ENCODE measurements at places on chromosomes 13 and 19.

DNA sequence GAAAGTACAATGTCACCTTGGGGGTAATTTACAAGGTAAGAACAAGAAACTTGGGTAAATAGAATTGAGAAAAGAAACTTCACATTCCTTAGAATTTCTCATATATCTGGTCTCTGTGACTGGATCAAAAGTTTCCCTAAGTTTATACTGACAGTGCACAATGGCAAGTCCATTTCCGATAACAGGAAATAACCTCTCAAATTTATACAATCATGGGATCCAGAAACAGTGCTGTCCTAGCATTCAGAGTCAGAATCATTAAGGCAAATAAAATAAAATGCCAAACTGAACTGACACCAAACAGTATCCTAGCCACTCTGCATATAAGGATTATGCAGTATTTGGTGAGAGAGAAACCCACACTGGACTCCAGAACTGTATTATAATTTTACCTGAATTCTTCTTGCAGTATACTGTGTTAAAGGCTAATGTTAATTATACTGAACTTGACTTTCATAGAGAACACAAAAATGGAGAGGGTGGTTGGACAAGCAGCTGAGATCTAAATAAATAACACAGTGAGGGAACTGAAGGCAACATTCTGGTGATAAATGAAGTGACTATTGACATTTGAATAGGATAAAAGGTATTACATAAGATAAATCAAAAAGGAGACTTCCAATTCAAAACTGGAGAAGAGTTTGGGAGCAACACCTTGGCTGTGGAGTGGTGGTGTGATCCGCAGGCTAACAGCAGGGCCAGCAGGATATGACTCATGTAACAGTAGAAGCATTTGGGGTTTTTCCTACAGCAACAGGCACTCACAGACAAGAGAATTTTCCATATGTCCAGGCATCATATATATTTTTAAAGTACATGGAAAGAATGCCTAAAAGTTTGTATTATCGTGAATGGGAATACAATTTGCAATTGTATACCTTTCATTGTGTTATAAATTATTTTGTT lies 932.5 kb upstream of the MIR17HG start:
- DNase-seq, result no peak

GRCh38 chr13:35566340-35566739 lies 89.9 kb upstream of the MAB21L1 start:
- no peak for DNase-seq

- DNase-seq, result no peak
Measured at GRCh38 chr13:47678201-47678968, 322.7 kb downstream of the SUCLA2 start.

DNA sequence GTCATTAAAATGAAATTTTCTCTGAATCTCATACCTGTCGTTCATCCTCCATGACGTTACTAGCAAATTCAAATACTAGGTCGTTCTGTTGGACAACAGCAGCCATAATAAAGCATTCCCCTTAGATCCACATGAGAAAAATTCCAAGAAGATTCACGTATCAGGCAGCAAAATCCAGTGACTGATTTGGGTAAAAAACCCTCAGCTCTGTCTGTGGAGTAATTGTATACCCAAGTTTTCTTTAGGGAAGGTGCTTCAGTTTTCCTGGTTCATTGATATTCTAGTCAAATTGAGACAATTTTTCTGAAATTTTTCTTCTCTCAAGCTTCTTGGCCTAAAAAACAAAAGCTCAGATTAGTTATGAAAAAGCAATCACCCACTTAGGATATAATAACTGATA lies 37.2 kb downstream of the ELF1 start:
- no peak for DNase-seq

GRCh38 chr13:41811588-41812021 lies 149.3 kb downstream of the VWA8 start:
- no peak for DNase-seq

DNA sequence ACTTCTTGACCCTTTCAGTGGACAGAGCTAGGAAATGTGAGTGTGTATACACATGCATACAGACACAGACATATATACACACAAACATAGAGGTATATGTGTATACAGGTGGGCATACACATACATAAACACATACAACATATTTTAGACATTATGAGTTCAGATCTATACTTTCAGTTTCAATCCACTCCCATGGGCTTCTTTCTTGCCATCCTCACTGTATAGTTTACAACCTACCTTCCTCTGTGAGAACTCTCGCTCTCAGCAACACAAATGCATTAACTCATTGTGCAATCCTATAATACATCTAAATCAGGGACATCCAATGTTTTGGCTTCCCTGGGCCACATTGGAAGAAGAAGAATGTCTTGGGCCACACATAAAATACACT lies 21.2 kb upstream of the SCEL start:
- no peak for DNase-seq

DNA sequence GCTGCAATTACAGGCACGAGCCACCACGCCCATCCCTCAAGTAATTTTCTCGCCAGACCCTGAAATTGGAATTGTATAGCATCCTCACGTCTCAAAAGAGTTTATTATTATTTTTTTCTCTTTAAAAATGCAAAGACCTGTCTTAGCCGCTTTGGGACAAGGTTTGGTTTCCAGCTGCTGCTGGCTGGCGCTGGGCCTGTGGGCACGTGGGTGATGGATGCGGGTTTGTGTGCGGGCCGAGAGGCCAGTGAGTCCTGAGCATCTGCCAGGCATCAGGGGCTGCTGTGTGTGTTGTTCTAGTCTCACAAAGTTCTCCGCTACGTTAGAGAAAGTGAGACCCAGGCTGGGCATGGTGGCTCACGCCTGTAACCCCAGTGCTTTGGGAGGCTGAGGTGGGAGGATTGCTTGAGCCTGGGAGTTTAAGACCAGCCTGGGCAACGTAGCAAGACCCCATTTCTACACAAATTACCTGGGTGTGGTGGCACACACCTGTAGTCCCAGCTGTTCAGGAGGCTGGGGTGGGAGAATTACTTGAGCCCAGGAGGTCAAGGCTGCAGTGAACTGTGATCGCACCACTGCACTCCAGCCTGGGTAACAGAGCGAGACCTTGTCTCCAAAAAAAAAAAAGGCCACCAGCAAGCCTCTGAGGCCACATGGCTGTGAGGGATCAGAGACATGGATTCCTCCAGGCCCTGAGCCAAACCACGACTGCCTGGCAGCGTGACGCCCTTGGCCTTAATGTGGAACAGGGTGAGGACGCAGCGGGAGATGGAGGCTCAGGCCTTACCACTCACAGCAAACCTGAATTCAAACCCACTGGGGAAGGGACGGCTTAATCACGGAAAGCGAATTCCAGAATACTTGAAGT lies 4.7 kb upstream of the TMPRSS9 start:
- DNase-seq, result no peak

- DNase-seq, result no peak
Measured at GRCh38 chr19:42198676-42199439, 18.6 kb downstream of the DEDD2 start.

DNA sequence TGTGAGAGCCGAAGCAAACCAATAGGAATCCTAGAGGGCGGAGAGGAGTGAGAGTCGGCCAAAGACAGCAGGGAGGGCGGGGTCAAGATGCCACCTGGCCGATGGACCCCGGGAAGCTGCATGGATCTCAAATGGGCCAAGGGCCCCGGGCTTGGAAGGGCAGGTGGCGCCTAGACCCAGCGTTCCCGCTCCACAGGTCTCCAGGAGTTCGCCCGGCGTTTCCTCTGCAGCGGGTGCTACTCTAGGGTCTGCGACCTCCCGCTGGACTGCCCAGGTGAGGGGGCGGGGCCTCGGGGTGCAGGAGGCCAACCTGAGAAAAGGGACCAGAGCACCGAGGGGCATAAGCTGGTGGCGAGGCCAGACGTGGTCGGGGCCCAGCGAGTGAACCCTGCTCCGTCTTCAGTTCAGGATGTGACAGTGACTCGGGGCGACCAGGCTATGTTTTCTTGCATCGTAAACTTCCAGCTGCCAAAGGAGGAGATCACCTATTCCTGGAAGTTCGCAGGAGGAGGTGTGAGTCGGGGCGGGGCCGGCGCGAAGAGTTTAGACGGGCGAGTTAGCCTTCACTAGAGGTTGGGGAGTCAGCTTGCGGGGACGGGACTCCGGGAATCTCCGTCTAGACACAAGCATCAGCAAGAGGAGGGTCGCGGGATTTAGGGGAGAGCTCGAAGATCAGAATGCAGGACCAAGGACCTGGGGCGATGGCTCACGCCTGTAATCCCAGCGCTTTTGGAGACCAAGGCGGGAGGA lies 9.9 kb downstream of the SPACA6 start:
- DNase-seq, result peak; percentile 70

GRCh38 chr19:44959691-44960090 lies 4.5 kb downstream of the CLPTM1 start:
- no peak for DNase-seq

GRCh38 chr19:16033136-16033530 lies 43.2 kb upstream of the TPM4 start:
- no peak for DNase-seq

DNA sequence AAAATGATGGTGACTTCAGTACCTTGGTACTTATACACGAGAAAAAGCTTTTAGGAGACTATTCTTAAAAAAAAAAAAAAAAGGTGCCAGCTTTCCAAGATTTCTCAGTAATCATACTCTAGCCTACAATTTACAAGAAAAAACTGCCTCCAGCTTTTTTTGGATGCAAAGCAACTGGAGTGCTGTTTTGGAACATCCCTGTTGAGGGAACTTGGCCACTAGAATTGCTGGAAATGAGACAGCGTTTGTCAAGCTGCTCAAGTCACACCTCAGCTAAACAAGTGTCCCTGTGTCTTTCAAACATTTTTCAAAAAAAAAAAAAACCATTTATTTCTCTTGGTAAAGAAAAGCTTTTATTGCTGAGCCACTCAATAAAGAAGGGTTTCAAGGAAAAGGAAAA lies 413.1 kb upstream of the ARGLU1 start:
- no peak for DNase-seq

DNA sequence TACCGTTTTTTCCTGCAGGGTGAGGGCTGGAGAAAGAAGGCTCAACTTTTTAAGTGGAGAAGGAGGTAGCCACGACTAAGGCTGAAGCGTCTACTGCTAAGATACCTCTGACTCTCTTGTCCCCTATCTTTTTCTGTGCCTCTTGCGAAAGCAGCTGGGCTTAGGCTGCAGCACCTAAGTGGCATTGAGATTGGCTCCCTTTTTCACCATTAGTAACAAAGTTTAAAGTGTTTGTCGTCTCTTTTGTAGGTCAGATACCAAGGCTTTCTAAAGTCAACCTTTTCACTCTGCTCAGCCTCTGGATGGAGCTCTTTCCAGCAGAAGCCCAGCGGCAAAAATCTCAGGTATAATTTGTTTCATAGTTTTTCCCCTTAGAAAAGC lies 887 bp downstream of the CDADC1 start:
- DNase-seq, result peak; percentile 36

- DNase-seq, result peak; percentile 54
Measured at GRCh38 chr13:47119575-47120235, 222.9 kb upstream of the HTR2A start.

DNA sequence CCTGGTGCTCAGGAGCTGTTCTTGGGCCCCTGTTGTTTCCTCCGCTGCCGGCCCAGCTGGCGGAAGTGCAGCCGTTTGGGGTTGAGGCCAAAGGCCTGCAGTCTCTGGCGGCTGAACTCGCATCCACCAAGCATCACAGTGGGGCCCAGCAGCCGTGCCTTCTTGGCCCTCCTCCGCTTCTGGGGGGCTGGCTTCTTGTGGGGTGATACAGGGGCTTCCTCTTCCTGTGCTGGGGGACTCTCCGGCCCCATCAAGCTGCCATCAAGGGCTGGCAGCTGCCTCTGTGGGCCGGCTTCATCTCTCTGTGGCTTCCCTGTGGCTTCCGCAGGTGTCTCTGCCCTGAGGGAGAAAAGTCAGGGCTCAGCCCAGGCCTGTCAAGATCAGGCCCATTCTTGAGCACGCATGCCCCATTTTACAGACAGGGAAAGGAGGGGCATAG lies 10.3 kb downstream of the ATG4D start:
- no peak for DNase-seq

DNA sequence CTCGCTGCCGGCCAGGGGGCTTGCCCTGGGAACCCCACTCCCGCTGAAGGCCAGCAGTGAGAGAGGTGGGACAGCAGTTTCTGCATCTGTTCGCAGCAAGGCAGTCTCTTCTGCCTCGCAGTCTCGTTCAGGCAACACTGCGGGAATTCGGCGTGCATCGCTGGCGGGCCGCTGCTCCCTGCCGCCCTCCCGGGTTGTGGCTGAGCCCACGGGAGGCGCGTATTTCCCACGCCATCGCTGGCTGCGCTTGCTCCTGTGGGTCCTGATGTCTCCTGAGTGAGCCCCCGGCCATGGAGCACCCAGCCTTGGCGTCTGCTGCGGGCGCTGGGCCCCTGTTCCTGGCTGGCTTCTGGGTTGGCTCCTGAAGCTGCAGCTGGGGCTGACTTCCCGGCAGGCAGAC lies 227.9 kb downstream of the TEX29 start:
- no peak for DNase-seq

GRCh38 chr13:75415694-75416093 lies 66.3 kb downstream of the TBC1D4 start:
- DNase-seq, result no peak

- DNase-seq, result no peak
Measured at GRCh38 chr13:51339952-51340732, 651 bp downstream of the SERPINE3 start.

GRCh38 chr19:58492265-58492664 lies 16.1 kb downstream of the ZNF446 start:
- no peak for DNase-seq

- no peak for DNase-seq
Measured at GRCh38 chr19:6059988-6060599, 50.2 kb downstream of the RFX2 start.

- no peak for DNase-seq
Measured at GRCh38 chr13:45015300-45015699, 26.0 kb downstream of the GPALPP1 start.

DNA sequence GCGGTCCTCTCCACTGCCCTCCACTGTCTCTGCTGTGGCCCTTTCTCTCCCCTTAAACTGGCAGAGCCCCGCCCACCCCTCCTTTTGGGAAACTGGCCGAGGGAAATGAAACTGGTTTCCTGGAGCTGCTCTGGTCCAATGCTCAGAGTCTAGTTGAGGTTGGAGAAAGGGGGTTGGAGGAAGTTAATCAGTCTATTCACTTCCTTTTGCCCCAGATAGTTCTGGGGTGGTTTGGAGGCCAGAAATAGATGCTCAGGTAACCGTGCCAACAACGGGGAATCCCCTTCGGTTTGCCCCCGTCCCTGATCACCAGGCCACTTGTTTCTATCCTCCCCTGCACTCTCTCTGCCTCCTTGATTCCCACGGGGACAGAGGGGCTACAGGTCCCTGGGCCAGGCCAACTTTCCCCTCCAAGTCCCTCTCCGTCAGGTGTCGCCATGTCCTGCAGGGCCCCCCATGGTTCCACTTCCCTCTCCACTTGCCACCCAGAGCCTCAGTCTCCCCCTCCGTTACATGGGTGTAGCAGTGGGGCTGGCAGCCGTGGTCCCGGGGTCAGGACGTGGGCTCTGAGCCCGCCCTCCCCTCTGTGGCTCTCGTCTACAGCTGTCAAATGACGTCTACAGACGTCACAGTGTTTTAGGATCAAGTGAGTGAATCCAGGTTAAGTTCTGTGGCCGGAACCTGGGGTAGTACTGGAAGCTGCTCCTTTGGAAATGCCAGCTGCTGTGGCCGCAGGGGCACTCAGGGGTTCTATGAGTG lies at the start of gene IL4I1:
Gene IL4I1, minus strand, starts transcription at position 25 of the 759 bp plus-strand sequence. CDS start 727 bp downstream, outside the sequence.
- no peak for DNase-seq

All from HT-29 (cell line).